ENCODE measurements at places on chromosomes 7 and 10.

DNA sequence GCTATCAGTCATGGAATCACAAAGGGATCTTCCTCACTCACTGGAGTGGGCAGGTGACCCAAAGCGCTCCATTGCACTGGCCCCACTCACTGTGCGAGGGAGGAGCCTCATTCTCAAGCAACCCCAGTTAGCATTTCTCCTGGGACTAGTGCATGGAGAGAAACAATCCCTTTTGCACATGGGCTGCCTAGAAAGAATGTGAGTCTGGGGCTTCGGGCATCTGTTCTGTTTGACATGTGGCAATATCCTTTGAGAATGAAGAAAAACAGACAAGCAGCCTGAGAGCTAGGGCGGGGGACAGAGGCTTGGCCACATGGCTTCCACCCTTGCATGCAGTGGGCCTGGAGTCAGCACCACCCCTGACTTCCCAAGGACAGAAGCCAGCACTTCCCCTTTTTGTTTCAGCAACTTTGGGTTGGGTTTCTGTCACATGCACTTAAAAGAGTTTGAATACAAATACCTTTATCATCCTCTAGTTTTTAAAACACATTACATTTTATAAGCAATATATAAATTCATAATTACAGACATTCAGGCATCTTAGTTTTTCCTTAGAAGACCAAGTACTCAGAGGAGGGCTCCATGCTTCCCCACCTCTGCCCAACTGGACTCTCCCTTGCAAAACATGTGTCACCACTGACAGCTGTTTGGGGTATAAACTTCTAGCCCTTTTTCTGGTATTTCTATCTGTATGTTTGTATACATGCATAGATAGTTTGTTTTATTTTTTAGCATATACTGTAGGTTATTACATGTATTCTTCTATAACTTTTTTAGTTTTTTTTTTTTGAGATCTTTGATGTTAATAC, 73.8 kb downstream of the RBM20 start:
- DNase-seq = no peak

DNA sequence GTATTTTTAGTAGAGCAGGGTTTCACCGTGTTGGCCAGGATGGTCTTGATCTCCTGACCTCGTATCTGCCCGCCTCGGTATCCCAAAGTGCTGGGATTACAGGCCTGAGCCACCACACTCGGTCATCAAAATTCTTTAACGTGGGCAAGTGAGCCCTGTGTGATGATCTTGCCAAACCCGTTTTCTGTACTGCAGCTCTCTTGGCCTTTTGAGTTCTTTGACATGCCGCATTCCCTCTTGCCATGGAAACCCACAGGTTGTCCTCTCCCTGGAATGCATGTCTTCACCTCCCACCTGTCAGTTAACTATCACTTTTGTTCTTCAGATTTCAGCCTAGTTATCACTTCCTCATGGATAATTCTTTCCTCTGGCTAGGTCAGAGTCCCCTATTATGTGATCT, 5.0 kb downstream of the NUP205 start:
- no peak for DNase-seq

- no peak for DNase-seq
Observed at GRCh38 chr10:103510791-103511752, 17.6 kb downstream of the NEURL1 start.

DNA sequence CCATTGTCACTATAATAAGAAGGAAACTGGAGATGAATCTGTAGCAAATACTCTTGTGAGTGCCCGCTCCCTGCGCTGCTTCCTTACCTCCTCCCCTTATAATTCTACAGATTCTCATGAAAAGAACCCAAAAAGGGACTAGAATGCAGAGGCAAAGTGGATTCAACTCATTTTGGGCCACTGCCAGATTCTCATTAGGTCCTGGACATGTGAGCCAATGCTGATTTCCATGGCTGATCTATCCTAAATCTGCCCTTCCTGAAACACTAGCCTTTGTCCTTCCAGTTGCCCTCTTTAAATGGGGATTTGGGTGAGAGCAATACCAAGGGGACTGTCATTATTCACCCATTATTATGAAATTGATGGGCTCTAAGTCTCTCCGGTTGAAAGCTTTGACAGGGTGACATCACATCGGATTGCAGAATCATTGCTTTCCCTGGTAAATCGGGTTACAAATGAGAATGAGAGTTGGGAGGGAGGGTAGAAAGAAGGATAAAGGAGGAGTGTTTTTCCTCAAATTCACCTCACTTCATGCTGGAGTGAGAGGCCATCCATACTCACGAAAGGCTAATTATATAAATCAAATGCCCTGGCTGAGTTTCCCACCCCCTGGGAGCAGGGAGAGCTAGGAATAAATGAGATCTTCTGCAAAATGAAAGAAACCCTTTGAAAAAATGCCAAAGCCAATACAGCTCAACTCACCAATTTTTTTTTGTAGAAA, 37.5 kb downstream of the PTN start:
- DNase-seq = no peak

GRCh38 chr7:50411332-50411731, 38.8 kb downstream of the FIGNL1 start:
- no peak for DNase-seq

DNA sequence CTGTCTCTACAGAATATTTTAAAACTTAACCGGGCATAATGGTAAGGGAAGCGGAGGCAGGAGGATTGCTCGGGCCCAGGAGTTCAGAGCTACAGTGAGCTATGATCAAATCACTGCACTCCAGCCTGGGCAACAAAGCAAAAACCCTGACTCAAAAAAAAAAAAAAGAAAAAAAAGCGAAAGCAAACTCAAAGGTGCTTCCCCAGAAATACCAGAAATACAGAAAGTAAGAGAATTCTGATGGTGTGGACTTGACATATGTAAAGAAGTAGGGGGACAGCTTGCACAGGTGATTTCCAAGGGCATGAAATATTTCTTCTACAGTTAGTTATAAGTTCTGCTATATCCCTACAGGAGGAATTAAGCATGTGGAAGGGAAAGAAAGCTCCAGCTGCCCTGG, 69.7 kb upstream of the APBB1IP start:
- no peak for DNase-seq

DNA sequence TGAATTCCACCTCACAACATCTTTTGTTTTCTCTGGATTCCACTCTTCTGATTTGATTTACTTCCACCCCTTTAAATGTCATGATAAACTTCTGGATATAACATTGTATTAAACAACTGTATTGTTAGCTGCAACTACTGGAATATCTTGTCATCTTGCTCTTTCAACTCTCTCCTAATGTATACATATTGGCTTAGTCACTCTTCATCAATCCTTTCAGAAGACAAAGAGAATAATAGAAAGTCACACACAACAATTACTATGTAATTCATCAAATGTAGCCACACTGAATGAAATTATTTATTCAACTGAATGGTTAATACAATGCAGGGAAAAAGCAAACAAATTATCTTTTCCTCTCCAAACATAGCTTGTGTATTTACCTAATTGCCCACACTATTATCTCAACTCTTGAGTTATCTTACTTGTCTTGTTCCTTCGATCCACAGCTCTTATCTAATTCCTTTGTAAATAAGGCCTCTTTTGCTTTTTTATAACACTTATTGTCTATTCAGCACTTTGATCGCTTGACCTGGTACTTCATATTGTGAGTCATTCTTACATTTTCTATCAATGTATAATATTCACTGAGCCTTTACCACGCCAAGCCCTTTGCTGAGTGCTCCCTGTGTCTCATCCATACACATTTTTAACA, 16.7 kb downstream of the SEMA3A start:
- no peak for DNase-seq

- no peak for DNase-seq
Observed at GRCh38 chr10:64116707-64117106, 595.5 kb downstream of the REEP3 start.

DNA sequence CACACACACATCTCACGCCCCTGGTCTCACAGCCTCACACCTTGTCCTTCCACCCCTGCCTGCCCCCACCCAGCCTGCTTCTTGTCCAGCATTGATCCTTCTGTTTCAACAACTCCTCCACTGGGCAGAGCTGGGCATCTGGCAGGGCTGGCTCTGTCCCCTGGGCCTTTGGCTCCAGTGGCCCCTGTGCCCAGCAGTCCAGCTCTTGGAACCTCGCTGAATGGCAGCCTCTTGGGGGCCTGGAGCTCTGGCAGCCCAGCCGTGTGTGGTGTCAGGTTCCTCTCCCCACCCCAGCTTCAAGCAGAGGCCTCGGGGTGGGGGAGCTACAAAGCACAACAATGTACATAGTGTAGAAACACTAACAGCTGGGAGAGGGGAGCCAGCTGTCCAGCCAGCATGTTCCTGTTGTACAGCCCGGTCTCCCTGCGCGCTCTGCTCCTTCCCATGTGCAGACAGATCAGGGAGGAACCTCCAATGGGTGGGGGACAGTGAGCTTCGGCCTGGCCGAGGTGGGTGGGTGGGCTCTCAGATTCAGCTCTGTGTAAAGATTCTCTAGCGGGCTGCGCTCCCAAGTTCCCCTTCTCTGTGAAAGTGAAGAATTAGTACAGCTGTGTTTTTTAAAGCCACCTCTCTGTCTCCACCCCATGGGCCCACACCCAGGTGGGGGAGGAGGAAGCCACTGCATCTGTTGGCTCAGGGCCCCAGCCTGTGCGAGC, 19.4 kb downstream of the ZMIZ2 start:
- no peak for DNase-seq

- DNase-seq = no peak
Observed at GRCh38 chr7:139679731-139680594, 97.8 kb downstream of the HIPK2 start.

GRCh38 chr10:8829592-8829991, 775.1 kb downstream of the GATA3 start:
- DNase-seq = no peak

DNA sequence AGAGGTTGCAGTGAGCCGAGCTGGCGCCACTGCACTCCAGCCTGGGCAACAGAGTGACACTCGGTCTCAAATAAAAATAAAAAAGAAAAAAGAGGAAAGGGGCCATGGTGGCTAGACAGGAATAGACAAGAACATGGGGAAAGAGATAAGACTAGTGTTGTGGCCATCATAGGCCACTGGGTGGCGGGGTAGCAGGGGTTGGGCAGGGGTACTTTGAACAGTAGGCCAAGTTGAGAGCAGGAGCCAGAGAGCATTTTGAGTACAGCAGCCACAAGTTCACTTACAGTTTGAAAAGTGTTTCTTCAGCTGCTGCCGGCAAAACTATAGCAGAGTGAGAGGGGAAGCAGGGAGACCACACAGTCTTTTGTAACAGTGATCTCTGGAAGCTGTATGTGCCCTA, 656.0 kb downstream of the CNTNAP2 start:
- DNase-seq = no peak

- no peak for DNase-seq
Observed at GRCh38 chr10:32963096-32963495, 5.1 kb upstream of the ITGB1 start.

DNA sequence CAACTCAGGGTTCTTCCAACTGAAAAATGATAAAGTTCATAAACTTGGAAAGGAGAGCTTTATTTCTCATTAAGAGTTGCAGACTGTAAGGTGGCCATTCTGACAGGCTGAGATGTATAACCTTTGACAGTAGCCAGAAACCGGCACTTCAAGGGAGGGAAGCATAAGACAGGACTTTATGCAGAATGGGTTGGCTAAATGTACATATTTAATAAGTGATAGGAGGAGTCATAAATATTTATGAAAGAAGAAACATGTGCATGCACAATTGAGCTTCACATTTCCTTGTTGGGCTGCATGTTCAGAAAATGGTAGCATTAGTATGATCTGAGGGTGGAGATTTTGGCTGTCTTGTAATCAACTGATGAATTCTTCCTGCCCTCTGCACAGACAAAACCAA, 57.1 kb upstream of the ICA1 start:
- DNase-seq = no peak

DNA sequence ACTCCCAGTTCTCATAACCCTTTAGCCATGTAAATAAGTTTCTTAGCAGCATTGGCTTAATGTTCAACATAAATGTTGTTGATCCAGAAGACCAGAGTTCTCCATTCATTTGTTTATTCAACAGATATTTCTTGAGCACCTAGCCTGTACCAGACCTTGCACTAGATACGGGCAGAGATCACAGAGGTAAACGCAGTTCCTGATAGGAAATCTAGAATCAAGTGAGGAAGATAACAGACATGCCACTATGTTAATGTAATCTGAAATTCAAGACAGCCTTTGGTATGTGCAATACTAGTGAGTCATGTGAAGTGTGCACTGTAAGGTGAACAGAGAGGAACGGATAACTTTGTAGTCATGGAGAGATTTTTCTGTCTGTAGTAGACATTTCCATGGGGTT, 3.0 kb downstream of the BUB3 start:
- DNase-seq = no peak

- DNase-seq = no peak
Observed at GRCh38 chr7:4919969-4920766, 36.7 kb upstream of the RADIL start.

- no peak for DNase-seq
Observed at GRCh38 chr7:71595176-71595575, 463.2 kb downstream of the GALNT17 start.

DNA sequence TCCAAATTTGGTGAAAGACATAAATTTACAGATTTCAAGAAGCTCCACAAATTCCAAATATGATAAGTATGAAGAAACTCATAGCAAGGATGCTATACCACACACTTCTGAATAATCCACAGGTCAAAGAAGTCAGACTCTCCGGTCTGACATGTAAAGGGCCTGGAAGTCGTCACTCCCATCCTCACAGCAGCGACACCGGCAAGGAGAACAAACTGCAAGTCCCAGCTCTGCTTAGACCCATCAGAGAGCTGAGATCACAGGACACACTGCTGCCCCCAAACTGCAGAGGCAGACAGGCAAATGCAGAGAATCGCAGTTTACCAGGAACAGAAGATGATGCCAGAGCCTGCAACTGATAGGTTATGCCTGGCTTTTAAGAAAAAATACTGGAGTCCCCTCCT, 62.0 kb downstream of the AMZ1 start:
- no peak for DNase-seq

- no peak for DNase-seq
Observed at GRCh38 chr10:63446716-63447440, 18.9 kb downstream of the JMJD1C start.

DNA sequence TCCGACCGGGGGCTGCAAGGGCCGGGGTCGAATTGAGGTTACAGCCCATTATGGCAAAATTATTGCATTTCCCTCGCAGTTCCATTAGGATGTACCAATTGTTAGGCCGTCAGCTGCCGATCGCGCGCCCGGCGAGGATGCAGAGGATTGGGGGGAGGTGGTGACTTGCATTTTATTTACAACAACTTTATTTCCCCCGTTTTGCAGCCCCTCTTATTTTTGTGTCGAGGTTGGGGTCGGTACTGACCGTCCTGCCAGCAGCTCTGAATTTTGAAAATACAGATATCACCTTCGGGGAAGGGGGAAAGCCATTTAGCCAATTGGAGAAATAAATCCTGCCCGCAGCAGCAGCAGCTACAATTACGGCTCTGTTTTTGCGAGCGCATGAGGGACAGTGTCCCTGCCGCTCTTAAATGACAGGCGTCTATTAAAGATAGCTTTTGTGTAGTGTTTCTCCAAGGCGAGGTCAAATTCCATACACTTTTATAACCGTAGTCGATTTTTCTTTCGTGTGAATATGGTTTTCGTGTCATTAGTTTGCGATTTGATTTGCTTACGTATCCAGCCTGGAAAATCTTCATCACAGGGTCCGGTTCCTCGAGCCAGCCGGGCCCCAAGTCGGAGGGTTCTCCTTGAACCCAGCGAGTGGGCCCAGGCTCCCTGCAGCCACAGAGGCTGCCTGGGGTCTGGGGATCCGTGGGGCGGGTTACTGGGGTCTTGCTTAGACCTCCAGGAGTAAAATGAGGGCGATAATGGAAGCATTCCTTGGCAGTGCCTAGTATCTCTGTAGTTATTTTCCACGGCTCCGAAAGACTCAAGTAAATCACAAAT, 684 bp upstream of the HOXA5 start:
- DNase-seq = no peak

- DNase-seq = no peak
Observed at GRCh38 chr7:72182036-72182435, 230.1 kb downstream of the CALN1 start.
